CD4-positive, CD25-positive, alpha-beta regulatory T cell (primary cell): ENCODE measurements at places on chromosomes 13 and 19.

DNA sequence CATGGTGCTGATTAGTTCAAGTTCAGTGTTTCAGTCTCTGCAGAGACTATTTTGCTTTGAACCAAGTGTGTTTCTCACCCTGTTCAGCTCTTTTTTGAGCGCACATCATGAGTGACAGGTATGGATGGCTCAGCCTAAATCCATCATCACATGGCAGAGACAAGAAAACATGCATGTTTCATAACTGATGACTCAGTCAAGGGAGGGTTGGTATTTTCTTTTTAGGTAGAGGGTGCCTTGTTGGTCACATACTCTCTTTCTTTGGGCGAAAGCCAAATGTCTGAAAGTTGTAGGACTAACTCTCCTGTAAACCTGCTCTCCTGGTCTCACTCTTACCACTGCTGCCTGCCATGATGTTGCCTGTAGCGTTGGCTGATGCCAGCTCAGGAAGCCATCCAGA, 48.1 kb upstream of the RAP2A start:
- no peak for DNase-seq

DNA sequence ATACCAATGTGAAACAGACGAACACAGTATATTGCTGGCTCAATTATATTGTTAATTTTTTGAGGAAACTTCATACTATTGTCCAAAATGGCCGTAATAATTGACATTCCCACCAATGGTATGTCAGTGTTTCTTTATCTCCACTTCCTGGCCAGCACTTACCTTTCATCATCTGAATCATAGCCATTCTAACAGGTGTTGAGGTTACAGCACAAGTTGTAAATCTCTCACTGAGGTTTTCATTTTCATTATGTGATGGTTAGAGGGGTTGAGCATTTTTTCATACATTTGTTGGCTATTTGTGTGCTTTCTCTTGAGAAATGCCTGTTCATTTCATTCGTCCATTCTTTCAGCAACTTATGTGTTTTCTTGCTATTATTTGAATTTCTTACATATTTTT, 824.0 kb downstream of the UQCRFS1 start:
- DNase-seq = no peak

DNA sequence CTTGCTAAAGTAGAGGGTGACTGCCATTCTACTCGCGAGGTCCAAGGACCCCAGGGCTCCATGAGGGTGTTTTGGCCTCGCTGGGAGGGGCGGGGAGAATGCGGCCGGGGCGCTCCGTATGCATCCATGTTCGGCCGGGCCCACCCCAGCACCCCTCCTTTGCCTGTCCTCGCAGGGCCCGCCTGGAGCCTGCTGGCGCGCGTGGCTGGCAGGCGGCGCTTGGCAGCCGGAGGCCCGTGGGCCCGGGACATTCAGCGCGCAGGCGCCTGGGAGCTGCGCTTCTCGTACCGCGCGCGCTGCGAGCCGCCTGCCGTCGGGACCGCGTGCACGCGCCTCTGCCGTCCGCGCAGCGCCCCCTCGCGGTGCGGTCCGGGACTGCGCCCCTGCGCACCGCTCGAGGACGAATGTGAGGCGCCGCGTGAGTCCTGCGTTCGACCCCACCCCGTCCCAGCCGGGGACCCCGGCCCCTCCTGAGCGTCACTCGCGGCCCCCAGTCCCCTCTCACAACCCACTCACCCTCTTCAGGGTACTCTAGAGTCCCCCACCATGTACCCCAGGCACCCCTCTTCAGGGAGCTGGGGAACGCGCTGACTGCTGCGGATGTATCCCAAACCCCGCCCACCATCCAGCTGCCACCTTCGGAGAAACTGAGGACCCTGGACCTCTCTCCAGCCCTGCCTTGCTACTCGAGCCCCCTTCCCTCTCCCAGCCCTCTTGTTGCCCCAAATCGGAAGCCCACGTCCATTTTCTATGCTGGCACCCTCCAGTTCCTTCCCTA, 4.1 kb downstream of the DLL3 start:
- peak; percentile 86 for DNase-seq

DNA sequence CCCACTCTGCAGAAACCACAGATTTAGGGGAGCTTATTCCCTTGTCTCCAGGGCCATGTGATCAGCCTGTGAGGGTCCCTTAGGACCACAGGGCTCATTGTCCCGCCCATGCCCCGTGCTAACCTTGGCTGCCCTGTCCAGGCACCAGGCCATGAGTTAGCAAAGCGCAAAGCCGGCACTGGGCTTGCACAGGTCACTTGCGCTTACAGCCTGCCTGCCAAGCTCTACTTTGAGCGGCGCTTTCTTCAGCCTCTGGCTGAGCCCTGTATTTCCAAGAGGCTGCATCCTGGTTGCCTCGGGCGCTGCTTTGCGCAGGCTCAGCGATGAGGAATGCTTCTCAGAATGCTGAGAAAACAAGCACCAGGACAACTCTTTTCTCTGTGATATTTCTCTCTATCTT, 188.0 kb downstream of the TDRD3 start:
- DNase-seq = no peak

- peak; percentile 93 for DNase-seq
Observed at GRCh38 chr19:8005534-8006256, at the start of gene ELAVL1. TSS of gene ELAVL1 (minus strand) at chr19:8005641. CDS start at chr19:7991815, 13,826 bp downstream.
